Stimulated activated CD8-positive, alpha-beta memory T cell treated with anti-CD3 and anti-CD28 coated beads, Interleukin-15, amount 100 ng/mL, for 48 hours (primary cell): ENCODE measurements at places on chromosomes 7 and 10.

- no peak for DNase-seq
Measured at GRCh38 chr7:33793616-33794015, 111.7 kb upstream of the BMPER start.

DNA sequence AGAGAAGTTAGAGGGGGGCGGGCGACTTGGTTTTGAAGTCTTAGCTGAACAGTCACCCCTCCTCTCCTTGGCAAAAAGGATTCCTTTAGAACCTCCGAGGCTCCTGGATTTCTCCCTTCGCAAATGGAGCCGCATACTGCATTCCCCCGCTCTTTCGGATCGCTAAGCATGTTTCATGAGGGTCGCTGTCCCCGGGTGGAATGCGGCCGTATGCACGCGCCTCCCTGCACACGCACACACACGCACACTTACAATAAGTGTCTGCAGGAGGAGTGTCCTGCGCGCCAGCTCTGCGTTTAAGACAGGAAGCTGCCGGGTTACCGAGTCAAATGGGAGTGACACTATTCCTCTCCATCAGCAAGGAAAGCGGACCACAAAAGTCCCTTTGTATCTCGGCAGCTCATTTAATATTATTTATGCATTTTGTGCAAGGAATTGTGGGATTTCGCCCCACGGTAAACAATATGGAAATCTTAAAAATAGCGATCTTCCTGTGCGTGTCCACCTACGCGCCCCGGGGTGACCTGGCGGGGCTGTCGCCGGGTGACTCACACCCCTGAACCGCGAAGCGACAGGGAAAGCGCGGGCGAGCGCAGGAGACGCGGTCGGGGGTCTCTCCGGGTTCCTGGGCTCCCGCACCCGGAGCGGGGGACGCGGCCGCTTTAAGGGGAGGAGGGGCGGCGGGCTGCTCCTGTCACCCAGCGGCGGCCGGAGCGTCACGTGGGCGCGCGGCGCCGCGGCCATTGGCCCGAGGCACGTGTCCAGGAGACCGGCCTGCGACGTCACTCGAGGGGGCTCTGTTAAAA is 988 bp upstream of the EN2 start:
- no peak for DNase-seq

DNA sequence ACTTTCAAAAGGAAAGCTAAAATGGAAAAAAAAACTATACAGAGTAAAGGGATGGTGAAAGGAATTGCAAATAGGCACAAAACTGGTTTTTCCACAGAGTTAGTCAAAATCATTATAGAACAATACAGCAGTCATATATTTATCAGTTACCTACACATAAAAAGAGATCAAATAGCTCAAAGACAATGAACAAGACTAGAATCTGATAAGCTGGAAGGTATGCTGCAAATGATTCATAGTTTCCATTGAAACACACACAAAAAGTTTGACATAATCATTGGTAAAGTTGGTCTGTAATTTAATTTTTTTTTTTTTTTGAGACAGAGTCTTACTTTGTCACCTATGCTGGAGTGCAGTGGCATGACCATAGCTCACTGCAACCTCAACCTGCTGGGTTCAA is 92.4 kb upstream of the SGCE start:
- no peak for DNase-seq

- no peak for DNase-seq
Measured at GRCh38 chr7:90488220-90488619, 18.8 kb downstream of the PTTG1IP2 start.
